ENCODE measurements at places on chromosomes 16 and 17. TPM values are rescaled to one million over a fixed set of nuclear protein-coding genes. Genes with fewer than 3 reads are reported as not detected.

SLFN14 gene
- polyA plus RNA-seq: not detected

UTS2R gene
- not detected for polyA plus RNA-seq

EFCAB13 gene
- 0.56 TPM for polyA plus RNA-seq

BCL6B gene
- polyA plus RNA-seq: 14.5 TPM

KRT40 gene
- 0.09 TPM for polyA plus RNA-seq

CACNG5 gene
- not detected for polyA plus RNA-seq

RCVRN gene
- 0.24 TPM for polyA plus RNA-seq

ANKRD40CL gene
- polyA plus RNA-seq: not detected

SHISA6 gene
- polyA plus RNA-seq: 0.10 TPM

TP53TG3C gene
- not detected for polyA plus RNA-seq

NPIPB6 gene
- polyA plus RNA-seq: 0.87 TPM

CALB2 gene
- polyA plus RNA-seq: 0.02 TPM

MAP1LC3B gene
- 62.2 TPM for polyA plus RNA-seq

MYH11 gene
- 25.7 TPM for polyA plus RNA-seq

TAOK1 gene
- polyA plus RNA-seq: 10.5 TPM

PPL gene
- 19.9 TPM for polyA plus RNA-seq

MYL4 gene
- 0.62 TPM for polyA plus RNA-seq

TLCD3A gene
- 10.0 TPM for polyA plus RNA-seq

CD300E gene
- 5.2 TPM for polyA plus RNA-seq

SECTM1 gene
- 12.5 TPM for polyA plus RNA-seq

DNASE1 gene
- 7.4 TPM for polyA plus RNA-seq

GP1BA gene
- polyA plus RNA-seq: 1.4 TPM

RND2 gene
- polyA plus RNA-seq: 0.25 TPM

PIK3R5 gene
- 70.9 TPM for polyA plus RNA-seq

UBN1 gene
- 16.4 TPM for polyA plus RNA-seq

CSNK2A2 gene
- 29.3 TPM for polyA plus RNA-seq

NPTX1 gene
- 0.56 TPM for polyA plus RNA-seq

CHP2 gene
- polyA plus RNA-seq: 0.06 TPM

TOM1L1 gene
- polyA plus RNA-seq: 12.2 TPM

TNFSF13 gene
- 86.0 TPM for polyA plus RNA-seq

LYRM1 gene
- 32.5 TPM for polyA plus RNA-seq

All from lung (tissue), 17 donors.